ENCODE measurements at places on chromosomes 7 and 10. TPM values are rescaled to one million over a fixed set of nuclear protein-coding genes. Genes with fewer than 3 reads are reported as not detected.

The ATRNL1 gene
- 0.56 TPM for total RNA-seq

The SEMA3D gene
- total RNA-seq: 1.6 TPM

The SLC13A1 gene
- not detected for total RNA-seq

The AOAH gene
- not detected for total RNA-seq

Data from epithelial cell of alveolus of lung (primary cell).